ENCODE measurements at places on chromosomes 2 and 18. TPM values are rescaled to one million over a fixed set of nuclear protein-coding genes. Genes with fewer than 3 reads are reported as not detected.

Gene MPV17
- total RNA-seq, result 23.0 TPM

Gene RAB31
- total RNA-seq, result 16.7 TPM

Gene KCNF1
- 1.6 TPM for total RNA-seq

Gene SH3BP4
- 8.9 TPM for total RNA-seq

Gene KIF5C
- total RNA-seq, result 1.0 TPM

Gene IL36B
- not detected for total RNA-seq

Gene CHRNG
- total RNA-seq, result 35.5 TPM

Gene TMEM37
- 2.1 TPM for total RNA-seq

Gene ST6GAL2
- 3.1 TPM for total RNA-seq

Gene DSEL
- 15.7 TPM for total RNA-seq

Gene DLX1
- not detected for total RNA-seq

Gene E2F6
- 8.9 TPM for total RNA-seq

Gene TSPYL6
- total RNA-seq, result not detected

All from skeletal muscle tissue (tissue), 5 donors.